ENCODE measurements at places on chromosomes 12 and 14.

GRCh38 chr14:74980731-74981461, 21.8 kb upstream of the EIF2B2 start:
- ATAC-seq: no peak

- no peak for ATAC-seq
Observed at GRCh38 chr12:1622406-1622805, 6.6 kb upstream of the WNT5B start.

- ATAC-seq: no peak
Observed at GRCh38 chr12:24557738-24558137, 391.2 kb downstream of the BCAT1 start.

DNA sequence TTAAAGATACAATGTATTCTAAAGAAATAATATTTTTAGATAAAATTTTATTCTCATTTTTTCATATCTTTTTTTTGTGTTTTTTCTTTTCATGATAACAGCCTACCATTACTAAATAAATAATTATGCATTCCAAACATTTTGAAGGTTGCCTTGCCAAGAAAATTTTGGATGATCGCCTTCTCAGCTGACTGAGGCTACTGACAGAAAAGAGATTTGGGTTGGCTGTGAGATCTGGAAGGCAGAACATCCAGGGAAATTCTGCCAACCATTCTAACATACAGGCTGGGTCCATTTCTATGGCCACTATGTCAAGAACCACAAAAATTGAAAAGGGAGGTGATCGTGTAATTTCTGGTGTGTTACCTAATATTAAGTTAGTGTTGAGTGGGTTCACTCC, 48.1 kb downstream of the GALNT8 start:
- no peak for ATAC-seq

GRCh38 chr14:100350986-100351385, 27.8 kb downstream of the SLC25A47 start:
- ATAC-seq: no peak

GRCh38 chr12:65681226-65681625, 143.1 kb upstream of the HMGA2 start:
- no peak for ATAC-seq

DNA sequence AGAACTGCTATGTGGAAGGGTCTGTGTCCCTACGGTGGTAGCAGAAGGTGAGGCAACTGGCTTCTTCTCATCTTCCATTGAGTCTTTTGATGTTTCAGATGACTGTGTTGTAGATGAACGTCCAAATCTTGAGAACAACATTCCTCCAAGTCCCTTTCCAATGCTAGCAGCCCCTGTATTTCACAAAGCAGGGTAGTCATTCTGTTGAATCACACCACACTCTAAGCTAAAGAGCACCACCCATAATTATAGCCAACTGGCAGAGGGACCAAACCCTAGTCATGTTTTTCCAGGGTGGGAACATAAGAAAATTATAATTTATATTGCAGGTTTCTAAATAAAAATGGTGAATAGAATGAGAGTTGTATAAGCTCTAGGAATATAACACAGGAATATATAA, 98.7 kb downstream of the DDHD1 start:
- no peak for ATAC-seq

- ATAC-seq: no peak
Observed at GRCh38 chr12:99521664-99522063, 125.9 kb upstream of the GARIN6 start.

GRCh38 chr12:124910561-124911478, 3.6 kb downstream of the UBC start:
- no peak for ATAC-seq

GRCh38 chr12:57803319-57803893, 15.1 kb downstream of the AVIL start:
- no peak for ATAC-seq

DNA sequence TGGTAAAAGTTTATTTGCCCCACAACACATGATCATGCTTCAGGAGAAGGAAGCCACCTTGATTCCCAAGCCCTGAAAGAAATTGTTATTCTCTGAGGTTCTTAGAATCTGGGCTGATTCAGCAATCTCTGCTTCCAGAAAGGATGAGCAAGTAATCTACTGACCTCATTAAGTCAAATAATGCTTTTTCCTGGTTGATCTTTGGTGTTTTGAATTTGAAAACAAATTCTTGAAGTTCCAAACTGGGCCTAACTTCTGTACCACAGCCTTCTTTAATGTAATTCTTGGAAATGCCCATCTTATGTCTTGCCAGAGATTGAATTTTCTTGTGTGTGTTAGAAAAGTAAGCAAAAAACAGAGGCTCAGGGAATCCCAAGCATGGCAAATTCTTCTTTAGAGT, 319.2 kb upstream of the DDHD1 start:
- ATAC-seq: no peak

GRCh38 chr12:122394626-122395194, 27.8 kb downstream of the CLIP1 start:
- ATAC-seq: no peak

- no peak for ATAC-seq
Observed at GRCh38 chr12:5498076-5498475, 66.2 kb downstream of the NTF3 start.

- no peak for ATAC-seq
Observed at GRCh38 chr12:21925296-21925913, 15.8 kb downstream of the ABCC9 start.

GRCh38 chr12:57101892-57102695, 9.1 kb downstream of the STAT6 start:
- ATAC-seq: no peak
